Fibroblast of the aortic adventitia (primary cell): ENCODE measurements at places on chromosomes 2 and 18. TPM values are rescaled to one million over a fixed set of nuclear protein-coding genes. Genes with fewer than 3 reads are reported as not detected.

UGT1A3 gene
- total RNA-seq, result not detected in 2 replicates

DNA sequence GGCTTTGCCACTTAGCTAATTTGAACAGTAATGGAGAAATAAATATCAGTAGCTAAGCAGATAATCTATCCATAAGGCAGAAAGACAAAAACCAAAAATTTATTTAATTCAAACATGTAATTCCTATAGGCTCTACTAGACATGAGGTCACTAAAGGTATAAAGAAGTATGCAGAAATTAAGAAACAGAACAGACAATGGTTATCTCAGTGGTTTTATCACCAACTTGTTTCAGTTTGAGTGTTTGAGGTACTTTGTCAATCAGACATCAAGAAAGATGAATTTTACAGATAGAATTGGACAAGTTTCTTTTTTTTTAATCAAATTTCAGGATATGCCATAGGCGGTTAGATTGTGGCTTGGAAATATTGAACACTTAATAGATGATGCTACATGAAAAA is 67.4 kb upstream of the ZEB2 start:
- DNase-seq, result no peak

DNA sequence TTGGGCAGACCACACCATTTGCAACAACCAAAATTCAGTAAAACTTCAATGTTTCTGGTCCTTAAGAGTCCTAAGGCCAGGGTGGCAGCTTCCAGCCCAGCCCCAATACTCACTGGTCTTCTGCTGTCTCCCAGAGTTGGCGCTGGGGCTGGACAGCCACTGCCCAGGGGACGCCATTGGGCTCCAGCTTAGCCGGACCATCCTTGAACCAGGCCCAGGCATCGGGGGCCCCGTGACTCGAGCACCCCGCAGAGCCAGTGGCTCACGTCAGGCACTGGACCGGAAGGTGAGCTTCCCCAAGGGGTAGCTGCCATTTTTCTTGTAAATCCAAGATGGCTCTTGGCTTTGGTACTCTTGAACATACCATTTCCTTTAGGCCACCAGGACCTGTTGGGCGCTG is 21.8 kb downstream of the SNED1 start:
- DNase-seq, result no peak

DNA sequence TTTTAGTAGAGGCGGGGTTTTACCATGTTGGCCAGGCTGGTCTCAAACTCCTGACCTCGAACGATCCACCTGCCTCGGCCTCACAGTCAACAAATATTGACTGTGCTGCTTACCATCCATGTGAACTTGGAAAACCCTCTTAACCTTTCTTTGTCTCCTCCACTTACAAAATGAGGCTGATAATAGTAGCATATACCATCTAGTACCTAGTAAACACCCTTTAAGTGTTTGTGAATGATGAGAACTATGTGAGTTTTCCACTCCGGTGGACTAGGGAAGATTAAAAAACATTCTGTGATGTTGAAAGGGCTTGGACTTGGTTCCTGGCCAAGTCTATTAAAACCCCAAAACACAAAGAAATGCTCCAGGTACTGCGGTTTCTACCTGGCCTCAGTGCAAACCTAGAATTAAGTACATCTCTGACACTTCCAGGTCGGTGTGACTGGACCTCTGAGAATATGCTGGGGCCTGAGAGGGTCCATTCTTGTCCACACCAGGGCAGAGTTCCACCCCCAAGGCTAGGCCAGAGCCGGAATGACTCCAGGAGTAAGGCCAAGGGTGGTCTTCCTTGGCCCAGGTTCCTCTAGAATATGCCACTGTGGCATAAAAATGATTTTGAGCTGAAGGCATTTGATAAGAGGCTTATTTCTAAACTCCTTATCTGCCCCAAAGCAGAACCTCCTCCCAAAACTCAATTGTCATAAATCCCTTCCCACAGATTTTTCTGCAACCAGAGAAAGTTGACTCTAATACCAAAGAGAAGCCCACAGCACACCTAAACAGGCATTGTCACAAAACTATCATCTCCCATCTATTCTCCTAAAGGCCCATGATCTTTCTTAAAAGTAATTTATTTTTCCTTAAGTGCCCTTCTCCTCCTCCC is 217.5 kb downstream of the TGIF1 start:
- no peak for DNase-seq

EPAS1 gene
- total RNA-seq, result 41.5 and 45.6 TPM in 2 replicates

MARCO gene
- total RNA-seq, result not detected in 2 replicates

GRCh38 chr2:85433511-85434089 is 15.1 kb downstream of the SH2D6 start:
- DNase-seq, result peak; percentile 98

- DNase-seq, result no peak
Observed at GRCh38 chr2:237547841-237548416, 18.4 kb upstream of the PRLH start.

B3GNT7 gene
- 0.27 and 0.98 TPM in 2 replicates for total RNA-seq

DNA sequence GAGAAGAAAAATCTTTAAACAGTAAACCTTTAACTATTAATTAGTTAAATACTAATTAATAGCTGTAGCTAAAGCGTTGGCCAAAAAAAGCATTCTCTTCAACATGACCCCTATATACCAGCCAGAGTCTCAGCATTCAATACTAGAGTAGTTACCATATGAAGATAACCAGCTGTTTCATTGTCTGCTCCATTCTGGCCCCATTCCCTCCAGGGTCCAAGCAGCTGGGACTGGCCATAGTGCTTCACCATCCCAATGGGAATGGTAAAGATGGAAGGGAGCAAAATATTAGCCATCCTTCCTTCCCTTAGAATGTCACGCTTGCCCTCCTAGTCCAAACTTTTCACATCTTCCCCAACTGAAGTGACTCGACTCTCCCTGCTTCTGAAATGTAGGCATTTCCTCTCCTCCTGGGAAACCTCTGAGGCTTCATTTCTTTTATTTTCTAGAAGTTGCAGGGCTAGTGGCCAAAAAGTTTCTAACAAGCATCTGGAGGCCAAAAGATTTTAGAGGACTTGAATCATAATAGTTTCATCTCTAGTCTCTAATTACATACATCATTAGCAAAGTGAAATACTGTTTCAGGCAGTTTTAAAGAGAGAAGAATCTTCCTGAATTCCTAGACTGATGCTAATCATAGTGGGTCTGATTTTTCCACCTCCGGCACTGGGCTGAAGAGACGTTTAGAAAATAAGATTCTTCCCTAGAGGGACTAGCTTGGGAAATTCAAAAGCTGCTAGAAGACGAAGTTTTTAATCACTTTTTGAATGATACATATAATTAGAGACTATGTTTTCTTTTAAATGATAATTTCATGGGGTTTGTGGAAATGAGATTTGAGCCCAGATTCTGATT is 52.7 kb downstream of the CCDC68 start:
- peak; percentile 18 for DNase-seq

CYP20A1 gene
- total RNA-seq, result 51.7 and 69.4 TPM in 2 replicates

DNA sequence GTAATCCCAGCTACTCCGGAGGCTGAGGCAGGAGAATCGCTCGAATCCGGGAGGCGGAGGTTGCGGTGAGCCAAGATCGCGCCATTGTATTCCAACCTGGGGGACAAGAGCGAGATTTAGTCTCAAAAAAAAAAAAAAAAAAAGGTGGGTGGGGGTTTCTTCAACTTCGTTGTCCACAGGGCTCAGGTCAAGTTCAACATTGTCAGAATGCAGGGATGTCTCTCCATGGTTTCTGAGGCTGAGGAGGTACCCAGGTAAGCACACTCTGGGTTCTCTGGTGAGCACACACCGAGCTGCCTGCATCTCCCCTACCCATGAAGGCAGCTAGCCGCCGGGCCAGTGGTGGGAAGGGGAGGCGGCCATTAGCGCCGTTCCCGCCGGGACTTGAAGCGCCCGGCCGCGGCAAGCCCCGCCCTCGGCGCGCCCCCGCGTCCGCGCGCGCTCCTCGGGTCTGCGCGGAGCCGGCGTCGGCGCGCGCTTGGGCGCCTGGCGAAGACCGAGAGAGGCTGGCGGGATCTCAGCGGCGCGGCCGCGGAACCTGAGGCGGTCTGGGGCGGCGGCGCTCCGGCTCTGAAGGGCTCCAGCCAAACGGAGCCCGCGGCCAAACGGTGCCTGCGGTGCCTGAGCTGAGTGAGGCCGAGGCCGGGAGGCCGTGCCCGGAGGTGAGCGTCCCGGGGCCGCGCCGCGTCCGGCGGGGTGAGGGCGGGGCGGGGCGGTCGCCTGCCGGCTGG is at the start of gene UBXN2A:
Gene UBXN2A (plus strand): TSS at position 477 of the 731 bp plus-strand sequence. CDS start 17,852 bp downstream, outside the sequence.
- DNase-seq, result peak; percentile 70

ARHGEF4 gene
- total RNA-seq, result 5.2 and 9.8 TPM in 2 replicates

ECEL1 gene
- not detected in 2 replicates for total RNA-seq

- DNase-seq, result no peak
Observed at GRCh38 chr2:35447821-35448220, 907.8 kb upstream of the CRIM1 start.

AP1S3 gene
- total RNA-seq, result 8.1 and 16.8 TPM in 2 replicates

- DNase-seq, result no peak
Observed at GRCh38 chr18:44807766-44808165, 127.1 kb downstream of the SETBP1 start.

DNA sequence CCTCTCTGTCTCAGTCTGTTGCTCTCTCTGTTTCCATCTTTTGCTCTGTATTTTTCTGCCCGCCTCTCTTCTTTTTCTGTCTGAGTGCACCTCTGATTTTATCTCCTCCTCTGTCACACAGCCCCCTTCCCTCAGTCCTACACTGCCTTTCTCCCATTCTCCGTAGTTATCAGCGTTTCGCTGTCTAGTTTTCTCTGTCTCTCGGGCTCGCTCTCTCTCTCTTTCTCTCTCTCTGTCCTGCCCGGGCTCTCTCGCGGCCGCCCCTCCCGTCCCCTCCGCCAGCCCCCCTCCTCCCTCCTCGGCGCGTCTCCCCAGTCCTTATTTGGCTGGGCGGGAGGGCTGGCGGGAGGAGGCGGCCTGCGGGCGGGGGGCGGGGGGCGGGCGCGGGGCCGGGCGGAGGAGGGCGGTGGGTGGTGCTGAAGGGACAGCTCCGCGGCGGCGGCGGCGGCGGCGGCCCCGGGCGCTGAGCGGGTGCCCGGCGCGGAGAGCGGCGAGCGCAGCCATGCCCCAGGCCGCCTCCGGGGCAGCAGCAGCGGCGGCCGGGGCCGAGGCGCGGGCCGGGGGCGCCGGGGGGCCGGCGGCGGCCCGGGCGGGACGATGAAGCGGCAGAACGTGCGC is at the start of gene KCNK3:
Gene KCNK3 (plus strand): TSS at position 444 of the 618 bp plus-strand sequence. CDS start 154 bp downstream, at position 598.
- DNase-seq, result no peak

GRCh38 chr2:110788976-110789375 is 56.6 kb downstream of the ACOXL start:
- DNase-seq, result no peak

- no peak for DNase-seq
Observed at GRCh38 chr18:57312346-57313144, 39.8 kb upstream of the ST8SIA3 start.

NT5C1B gene
- not detected in 2 replicates for total RNA-seq

DNA sequence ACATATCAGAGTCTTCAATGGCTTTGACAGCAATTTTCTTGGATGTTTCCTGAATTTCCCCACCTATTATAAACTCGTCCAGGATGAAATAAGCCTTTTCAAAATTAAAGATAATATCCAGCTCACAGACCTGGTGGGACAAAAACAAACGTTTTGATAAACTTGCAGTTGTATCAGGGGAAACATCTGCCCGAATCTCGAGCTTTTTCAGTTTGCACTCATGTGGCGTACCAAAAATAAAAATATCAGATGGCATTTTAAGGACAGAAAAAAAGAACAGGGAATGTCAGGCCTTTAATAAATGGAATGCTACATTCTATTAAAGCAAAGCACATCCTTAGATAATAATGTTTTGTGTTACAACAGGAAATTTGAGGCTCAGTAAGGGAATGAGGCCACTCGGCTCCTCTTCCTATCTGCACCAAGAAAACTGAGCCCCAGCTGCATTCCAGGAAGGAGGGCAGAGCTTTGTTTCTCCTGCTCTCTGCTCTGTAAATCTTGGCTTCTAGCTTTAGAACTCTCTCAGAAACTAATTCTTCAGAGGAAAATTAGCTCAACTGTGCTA is 72.1 kb downstream of the AP1S3 start:
- DNase-seq, result no peak

DNA sequence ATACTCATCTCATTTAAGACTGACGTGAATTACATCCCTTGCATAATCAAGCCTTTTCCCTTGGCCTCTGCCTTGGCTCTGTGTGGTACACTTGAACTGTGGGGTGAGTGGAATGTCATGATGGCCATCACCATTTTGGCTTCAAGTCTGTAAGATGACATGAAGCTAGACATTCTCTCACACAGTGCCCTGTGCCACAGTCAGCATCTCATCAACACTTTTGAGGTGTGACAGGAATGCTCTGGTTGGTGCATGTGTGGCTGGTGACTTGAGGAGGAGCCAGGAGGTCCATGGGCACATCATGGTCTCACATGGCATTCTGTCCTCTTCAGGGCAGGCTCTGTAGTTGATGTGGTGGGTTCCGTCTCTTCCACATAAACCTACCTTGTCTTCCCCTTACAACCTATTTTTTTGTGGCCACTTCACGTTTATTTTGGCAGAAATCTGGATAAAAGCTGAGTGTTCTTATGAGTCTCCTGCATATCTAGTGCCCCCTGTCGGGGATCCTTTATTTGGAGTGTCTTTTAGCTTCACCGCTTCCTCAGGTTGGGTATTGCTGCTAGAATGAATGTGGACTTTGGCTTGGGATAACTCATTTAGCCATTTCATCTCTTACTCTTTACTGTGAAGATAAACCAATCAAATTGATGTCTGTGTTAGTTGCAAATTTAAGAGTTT is 28.1 kb downstream of the MAP4K4 start:
- DNase-seq, result no peak

DNA sequence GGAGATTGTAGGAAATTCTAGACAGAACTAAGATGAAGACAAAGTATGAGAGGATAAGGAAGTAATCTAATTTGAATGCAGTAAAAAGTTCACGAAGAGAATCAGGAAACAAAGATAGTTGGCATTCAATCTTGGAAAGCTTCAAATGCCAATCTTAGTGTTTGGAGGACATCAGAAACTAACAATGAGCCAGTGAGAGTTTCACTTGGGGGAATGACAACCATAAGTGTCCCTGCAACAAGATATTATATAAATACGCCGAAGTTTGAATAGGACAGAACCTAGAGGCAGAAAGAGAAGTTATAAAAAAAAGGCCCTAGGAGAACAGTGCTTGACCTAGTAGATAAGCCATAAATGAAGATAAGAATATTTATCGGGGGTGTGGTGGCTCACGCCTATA is 11.1 kb downstream of the SNRPG start:
- no peak for DNase-seq

DNA sequence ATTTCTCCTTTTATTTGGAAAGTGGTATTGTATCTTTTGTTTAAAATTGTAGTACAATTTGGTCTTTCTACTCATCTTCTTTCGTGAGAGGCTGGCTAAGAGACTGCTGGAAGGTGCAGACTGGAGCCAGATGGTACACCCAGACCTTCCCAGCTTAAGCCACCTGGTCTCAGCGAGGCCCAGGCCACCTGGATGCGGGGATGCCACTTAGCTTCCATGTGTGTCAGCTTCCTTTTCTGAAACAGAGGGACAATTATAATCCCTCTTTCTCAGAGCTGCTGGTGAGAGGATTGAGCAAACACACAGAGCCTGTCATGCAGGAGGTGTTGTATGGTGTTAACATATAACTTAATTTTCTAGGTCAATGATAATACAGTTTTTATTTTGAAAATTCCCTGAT is 17.4 kb downstream of the FARP2 start:
- DNase-seq, result no peak

GRCh38 chr2:96305979-96306308 is 598 bp upstream of the SNRNP200 start:
- DNase-seq, result no peak

ADAM23 gene
- 1.9 and 7.8 TPM in 2 replicates for total RNA-seq

GRCh38 chr2:29193681-29194080 is 78.5 kb downstream of the CLIP4 start:
- no peak for DNase-seq

GRCh38 chr18:35938158-35938557 is 34.3 kb upstream of the RMP24 start:
- DNase-seq, result peak; percentile 51

CNDP1 gene
- not detected in 2 replicates for total RNA-seq

- DNase-seq, result peak; percentile 5
Observed at GRCh38 chr2:206728277-206729199, 10.3 kb upstream of the DYTN start.
